ENCODE measurements at places on chromosomes 16 and 17. TPM values are rescaled to one million over a fixed set of nuclear protein-coding genes. Genes with fewer than 3 reads are reported as not detected.

FOXC2 gene
- 0.54 TPM for total RNA-seq

EXOC3L1 gene
- total RNA-seq, result 2.8 TPM

GRCh38 chr16:78353640-78354275, 254.3 kb downstream of the WWOX start:
- ATAC-seq, result no peak

NPW gene
- total RNA-seq, result not detected

DNA sequence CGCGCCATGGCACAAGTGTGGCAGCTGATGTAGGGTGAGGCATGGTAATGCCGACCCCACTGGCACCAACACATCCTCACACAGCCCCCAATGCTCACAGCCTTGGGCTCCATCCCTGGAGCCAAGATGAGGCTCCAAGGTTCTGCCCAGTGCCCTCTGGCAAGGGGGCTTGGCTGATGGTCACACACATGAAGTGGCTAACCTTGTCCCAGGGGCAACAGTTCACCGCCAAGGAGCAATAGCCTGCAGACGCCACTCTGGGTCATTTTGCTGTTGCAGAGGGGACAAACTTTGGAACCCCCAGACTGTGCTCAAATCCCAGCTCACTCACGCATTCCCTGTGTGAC, 26.8 kb downstream of the TNFRSF13B start:
- no peak for ATAC-seq

GRCh38 chr16:67279296-67280089, at the start of gene PLEKHG4:
Gene PLEKHG4, plus strand, starts transcription at chr16:67279532. Its CDS starts 513 bp downstream, at chr16:67280045.
- peak; percentile 93 for ATAC-seq

DNA sequence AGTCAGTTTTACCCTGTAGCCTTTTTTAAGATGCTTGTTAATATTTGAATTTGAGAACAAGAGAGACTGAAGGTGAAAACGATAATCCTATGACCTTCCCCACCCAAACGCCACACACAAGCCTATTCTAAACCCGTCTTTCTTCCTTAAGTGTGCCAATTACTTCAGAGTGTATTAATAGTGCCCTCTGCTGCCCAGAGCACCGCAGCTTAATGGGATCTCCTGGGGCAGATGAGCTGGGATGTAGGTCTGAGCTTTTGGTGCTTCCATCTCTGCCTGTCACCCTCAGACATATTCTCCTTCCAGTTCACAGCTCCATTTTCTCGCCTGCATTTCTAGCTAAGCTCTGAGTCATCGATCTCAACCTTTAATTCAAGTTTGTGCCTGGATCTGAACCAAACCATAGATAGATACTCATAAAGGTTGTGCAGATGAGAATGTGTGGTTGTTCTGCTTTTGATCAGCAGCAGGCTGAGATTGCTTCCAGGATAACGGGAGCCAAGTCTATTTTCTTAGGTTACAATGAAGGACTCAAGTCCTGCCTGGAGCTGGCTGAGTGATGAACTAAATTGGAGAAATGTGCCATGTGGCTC, 46.4 kb upstream of the CDH13 start:
- no peak for ATAC-seq

CNGB1 gene
- total RNA-seq, result 0.15 TPM

GRCh38 chr16:31488468-31489297, 5.8 kb downstream of the SLC5A2 start:
- ATAC-seq, result no peak

DNA sequence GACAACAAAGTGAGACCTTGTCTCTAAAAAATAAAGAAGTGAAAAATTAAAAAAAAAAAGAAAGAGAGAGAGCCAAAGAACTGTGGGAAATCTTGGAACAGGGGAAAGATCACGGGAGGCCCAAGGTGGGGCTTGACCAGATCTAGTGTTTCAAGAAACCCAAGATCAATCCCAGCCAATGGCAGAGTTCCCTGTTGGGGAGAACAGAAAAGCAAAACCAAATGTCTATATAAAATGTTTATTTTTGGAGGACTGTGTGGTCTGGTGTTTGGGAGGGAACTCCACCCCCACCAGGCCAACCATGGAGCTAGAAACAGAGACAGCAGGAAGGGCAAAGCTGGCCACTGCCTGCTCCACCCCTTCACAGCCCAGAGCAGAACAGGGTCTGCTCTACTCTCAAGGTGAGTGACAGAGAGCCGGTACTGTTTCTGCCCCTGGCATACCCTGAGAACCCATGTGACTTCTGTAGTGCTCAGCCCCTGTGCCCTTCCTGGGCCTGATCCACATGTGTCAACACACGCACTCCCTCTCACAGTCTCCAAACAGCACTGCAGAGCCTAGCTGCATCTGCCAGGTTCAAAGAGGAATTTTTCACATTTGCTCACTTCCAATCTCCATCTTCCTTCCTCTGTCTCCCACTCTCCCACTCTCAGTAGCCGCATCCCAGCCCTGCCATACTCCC, 3.7 kb downstream of the TMEM101 start:
- ATAC-seq, result no peak

- ATAC-seq, result no peak
Observed at GRCh38 chr16:1082952-1083675, 10.6 kb downstream of the SSTR5 start.

ACLY gene
- total RNA-seq, result 40.8 TPM

GRCh38 chr16:78778101-78779004, 678.9 kb downstream of the WWOX start:
- ATAC-seq, result no peak

DNA sequence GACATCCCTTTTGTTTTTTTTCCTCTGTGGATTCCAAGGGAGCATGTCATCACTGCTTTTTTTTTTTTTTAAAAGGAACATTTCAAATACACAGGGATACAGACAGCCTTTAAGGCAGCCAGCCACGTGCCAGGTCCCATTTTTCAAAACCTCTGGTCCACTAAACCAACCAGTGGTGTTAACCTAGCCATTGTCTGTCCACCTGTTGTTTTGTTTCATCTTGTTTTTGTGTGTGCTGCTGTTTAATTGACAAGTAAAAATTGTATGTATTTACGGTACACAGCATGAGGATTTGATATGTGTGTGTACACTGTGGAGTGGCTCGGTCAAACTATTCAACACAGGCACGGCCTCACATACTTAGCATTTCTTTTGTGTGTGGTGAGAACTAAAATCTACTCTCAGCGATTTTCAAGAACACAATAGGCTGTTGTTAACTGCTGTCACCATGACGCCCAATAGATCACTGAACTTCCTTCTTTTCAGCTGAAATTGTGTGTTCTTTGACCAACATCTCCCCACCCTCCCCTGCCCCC, 19.2 kb downstream of the TMEM114 start:
- peak; percentile 46 for ATAC-seq

TIMM22 gene
- 13.7 TPM for total RNA-seq

KRT40 gene
- total RNA-seq, result not detected

MFAP4 gene
- 89.3 TPM for total RNA-seq

All from gastroesophageal sphincter (tissue), 4 donors.